ENCODE measurements at places on chromosomes 11 and 22.

DNA sequence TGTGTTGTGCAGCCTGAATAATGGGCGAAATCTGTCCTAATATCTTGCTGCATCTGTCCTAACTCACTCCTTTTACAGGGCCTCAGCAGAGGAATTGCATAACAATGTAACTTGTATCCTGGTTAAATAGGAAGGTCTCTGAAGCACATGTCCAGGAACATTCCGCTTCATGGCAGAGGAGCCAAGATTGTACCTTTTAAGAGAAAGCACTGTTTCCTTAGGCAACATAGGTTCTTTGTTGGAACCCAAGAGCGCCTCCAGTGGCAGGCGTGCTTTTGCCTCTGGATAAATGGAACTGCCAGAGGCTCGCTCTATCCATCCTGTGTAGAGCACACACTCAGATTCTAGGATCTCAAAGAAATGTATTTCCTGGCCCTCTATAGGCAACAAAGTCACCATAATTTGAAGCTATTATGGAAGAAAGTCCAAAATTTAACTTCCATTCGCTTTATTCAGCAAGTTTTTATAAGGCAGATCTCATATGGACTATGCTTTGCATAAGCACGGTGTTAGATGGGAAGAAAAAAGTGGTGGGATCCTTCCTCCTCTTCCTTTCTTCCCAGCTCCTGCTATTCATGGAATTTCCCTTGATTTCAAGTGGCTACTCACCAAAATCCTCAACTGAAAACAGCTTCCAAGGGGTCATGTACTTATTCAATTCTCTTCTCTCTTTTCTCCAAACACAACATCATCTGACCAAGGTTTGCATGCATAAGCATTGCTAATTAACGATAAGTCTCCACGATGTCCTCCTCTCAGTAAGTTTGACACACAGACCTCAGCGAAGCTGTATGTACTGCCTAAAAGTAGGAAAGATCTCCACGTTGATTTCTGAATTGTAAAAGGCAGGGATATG is at the start of gene BLID:
Gene BLID (minus strand): TSS at position 692 of the 856 bp plus-strand sequence. CDS start 293 bp downstream, at position 399.
- no peak for DNase-seq

DNA sequence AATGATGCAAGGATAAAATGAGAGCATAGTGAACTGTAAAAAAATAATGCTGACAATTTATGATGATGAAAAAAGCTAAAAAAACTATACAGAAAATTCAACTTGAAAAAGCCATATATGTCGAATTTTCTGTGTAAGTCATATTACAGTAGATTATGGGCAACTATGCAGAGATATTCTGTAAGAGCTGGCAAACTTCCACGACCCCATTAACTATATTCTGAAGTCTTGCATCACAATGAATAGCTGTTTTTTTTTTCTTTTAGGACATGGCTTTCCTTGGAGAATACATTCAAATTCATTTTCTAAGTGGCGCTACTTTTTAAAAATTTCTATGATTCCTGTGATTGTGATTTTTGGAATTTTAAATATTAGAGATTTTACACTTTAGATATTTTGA is 18.4 kb downstream of the PSMD13 start:
- DNase-seq = no peak

DNA sequence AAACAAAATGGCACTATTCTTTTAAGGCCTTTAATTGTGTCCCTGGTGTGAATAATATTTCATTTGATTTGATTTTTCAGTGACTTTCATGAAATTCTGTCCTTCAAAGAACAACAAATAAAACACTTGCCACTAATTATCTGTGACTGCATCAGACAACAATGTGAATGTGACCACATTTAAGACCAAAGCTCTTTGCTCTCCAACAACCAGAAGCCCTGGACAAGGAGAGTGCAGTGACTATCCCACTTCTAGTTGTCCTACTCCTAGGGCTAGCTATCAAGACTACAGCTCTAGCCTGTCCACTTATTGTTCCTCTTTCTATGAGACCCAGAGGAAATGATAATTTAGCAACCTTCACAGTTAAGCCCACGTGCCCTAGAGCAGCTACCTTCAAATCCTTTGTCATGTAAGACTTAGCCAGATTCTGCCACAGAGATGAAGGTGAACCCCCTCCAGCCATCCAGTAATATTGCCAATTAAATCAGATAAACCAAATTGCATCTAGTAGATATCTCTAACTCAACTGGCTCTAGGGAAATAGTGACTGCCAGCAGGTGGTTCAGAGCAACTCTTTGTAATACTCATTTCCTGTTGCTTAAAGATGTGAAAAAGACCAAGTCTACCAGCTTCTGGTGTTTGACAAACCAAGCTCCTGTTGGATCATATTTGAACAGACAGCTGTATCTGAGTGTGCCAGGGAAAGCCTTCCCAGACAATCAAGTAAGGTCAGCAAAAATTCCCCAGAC is 142.6 kb upstream of the BLID start:
- no peak for DNase-seq

GRCh38 chr11:2933375-2934020 is 4.3 kb upstream of the PHLDA2 start:
- peak; percentile 74 for DNase-seq

DNA sequence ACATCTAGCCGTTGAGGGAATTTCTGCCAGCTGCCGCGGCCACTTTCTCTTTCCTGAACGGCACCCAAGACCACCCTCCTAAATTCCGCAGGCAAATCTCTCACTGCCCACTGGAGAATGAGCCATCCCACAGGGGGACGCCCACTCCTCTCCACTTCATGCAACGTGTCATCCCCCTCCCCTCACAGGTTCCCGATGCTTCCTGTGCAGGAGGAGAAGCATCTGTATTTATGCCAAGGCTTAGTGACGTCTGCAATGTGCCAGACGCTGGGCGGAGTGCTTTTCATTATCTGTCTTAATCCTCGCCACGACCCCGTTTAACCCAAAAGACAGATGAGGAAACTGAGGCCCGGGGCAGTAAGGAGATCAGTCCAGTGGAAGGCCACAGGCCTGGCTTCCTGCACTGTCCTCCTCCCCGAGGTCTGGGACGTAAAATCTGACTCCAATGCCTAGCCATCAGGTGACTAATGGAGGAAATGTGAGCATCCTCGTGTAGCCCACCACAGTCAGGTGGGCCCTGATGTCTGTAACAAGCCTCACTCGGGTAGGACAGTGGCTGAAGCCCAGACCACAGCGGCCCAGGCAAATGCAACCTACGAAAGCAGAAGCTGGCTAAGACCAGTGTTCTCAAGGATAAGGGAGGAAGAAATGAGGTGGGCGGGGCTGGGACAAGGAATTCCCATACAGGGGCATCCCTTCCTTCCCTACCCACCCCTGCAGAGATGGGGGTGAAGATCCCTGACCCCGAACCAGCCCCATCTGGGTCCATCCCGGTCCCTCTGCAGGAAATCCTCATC is 23.1 kb downstream of the MN1 start:
- DNase-seq = no peak

- no peak for DNase-seq
Observed at GRCh38 chr11:62147545-62147944, 23.7 kb downstream of the INCENP start.

All from KBM-7 (cell line).